Activated T-cell treated with anti-CD3 and anti-CD28 coated beads, Interleukin-2, amount 50 U/mL, for 48 hours (primary cell): ENCODE measurements at places on chromosomes 2 and 18.

GRCh38 chr2:54709336-54709809 lies 14.1 kb upstream of the EML6 start:
- DNase-seq: no peak

DNA sequence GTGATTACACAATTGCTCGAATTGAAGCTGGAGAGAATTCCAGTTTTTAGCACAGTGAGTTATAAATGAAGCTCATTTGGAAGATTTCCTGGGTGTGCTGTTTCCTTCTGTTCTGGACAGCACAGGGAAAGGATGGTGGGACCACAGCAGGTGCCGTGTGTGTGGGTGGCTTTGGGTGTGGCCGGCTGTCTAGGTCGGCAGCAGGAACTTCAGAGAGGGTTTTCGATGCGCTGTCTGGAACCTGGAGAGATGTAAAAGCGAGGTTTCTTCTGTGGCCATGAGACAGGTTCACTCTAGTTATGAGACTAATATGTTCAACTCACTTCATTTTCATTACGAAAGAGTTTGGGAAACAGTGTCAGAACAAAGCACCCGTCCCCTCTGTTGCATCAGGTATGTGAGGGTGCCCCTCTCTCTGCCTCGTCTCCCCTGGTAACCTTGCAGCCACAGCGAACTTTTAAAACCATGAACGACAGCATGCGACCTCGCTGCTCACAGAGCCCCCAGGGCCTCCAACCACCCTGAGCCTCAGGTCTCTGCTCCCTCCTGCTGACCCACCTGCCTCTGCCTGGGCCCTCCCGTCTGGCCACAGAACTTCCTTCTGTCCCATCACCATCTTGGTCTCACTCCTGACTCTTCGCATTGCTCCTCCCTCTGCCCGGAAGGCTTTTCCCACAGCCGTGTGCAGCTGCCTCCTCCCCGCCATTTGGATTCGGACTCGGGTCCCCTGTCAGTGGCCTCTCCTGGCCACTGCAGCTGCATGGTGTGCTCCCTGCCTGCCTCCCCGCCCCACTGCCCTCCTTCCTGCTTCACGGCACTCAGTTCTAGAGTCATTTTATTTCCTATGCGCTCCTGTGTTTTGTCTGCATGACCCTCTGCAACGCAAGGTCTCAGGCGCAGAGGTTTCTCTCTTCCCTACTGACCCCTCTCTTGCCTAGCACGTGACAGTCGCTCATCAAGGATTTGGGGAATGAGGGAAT lies 151.2 kb downstream of the NDUFA10 start:
- DNase-seq: no peak

DNA sequence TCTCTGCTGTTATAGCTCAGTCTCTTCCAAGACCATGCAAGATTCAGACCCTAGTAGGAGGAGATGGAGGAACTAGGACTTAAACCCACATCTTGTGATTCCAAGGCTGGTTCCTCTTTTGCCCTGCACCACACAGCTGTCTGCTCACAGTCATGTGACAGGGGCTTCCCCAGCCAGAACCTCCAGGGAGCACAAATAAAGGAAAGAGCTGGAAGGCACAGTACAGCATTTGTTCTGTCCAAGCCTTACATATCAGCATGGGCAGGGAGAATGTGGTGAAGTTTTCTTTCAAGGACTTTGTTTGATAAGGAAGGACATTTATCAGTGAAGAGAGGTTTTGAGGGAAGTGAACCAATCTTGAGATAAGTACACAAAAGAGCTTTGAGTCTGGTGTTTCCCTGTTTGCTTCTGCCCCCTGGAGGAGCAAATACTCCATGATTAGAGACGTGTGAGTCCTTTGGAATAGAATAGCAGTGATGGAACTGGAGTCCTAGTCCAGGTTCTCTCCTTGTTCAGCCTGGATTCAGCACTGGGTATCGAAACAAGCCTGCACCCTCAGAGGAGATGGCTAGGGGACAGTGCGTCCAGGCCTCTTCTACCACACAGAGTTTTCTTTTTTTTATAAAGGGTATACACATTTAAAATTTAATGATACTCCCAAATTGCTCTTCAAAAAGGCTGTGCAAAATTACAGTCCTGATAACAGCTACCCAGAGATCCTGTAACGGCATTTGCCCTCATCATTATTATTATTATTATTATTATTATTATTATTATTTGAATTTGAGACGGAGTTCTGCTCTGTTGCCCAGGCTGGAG lies 24.6 kb upstream of the CASP10 start:
- no peak for DNase-seq

DNA sequence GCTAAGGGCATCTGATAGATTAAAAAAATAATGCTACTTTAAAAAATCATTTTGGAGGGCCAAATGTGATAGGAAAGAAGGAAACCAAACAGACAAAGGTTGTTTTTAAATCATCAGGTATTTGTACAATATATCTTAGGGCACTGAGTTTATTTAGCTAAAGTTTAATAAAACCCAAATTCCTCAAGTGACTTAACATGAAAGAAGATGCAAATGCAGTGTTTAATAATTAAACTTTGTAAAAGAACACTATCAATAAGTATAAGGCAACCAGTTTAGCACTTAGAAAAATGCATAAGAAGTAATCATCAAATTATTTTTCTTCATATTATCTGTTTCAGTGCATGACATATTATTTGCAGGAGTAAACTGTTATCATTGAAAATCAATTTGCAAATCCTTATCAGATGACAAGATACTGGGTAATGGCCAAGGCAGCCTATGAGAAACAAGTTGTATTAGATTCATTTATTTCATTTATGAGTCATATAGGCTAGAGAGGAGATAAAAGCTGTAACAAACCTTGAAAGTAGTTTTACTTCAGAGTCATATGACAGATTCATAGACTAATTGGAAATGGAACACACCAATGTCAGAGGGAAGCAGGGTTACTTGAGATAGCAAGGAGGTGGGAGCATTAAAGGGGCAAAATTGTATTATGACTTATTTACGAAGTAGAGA lies 165.5 kb downstream of the GCA start:
- DNase-seq: no peak

GRCh38 chr2:31151501-31151900 lies 13.3 kb upstream of the GALNT14 start:
- DNase-seq: no peak
